ENCODE measurements at places on chromosomes 11 and 22.

GRCh38 chr11:128796270-128796669 is 70.8 kb downstream of the KCNJ1 start:
- no peak for DNase-seq

DNA sequence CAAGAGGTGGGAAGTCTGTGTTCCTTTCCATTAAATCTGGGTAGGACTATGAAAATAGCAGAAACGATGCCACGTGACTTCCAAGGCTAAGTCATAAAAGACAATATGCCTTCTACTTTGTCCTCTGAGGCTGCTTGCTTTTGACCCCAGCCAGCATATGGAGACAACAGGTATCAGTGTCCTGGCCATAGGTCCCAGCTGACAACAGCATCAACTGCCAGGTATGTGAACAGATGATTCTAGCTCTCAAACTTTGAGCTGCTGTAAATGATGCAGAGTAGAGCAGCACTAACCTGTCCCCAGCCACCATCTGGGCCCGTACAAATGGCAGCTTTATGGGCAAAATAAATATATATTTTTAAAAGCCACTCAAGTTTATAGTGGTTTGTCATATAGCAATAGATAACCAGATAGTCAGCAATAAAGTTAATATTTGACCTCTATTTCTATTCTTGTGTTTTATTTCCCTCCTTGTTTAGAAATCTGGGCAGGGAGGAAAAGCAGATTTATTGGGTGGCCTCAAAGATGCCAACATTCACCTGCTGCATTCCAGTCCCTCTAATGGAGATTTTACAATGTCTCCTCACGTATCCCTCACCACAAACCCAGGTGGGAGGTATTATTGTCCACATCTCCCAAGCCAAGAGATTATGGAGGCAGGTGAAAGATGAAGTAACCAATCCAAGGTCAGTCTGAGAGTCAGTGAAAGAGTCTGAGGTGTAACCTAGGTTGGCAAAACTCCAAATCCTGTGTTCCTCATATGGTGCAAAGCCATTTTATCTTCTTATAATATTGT is 209.6 kb upstream of the LARGE1 start:
- DNase-seq, result no peak

DNA sequence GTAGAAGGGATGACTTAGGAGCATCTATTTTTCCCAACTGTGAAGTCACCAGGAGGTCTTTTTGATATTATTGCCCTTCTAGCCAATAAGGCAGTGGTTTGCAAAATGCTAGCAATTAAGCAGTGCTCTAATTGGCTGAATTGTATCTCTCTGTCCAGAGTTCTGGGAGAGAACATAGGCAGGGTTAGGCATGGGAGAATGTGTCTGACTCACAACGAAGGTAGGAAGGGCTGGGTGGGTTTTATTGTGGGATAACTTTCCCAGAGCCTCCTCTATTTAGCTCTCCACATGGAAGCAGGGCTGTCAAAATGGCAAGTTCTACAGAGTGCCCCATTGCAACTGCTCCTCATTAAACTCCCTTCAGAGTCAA is 415.9 kb upstream of the CADM1 start:
- DNase-seq, result no peak

GRCh38 chr11:79332017-79332416 is 108.8 kb downstream of the TENM4 start:
- DNase-seq, result no peak

DNA sequence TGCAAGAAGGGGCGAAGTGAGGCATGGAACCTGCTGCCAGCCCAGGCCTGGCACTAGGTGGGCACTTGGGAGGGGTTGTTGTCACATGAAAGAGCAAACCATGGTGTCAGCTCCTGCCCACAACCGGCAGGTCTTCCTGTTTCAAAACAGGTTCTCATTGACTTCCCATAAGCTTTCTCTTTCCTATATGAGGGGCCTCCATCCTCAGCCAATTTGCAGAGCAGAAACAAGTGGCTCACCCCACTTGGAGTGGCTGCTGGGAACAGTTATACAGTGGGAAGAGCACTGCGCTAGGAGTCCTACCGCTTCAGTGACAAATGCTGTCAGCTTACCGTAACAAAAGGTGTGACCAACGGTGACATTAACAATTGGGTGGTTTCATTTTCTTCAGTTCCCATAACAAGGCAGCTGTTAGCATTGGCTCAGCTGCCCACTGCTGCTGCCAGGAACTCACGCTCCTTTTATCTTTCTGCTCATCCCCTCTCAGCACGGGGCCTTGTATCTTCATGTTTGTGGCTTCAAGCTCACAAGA is 10.2 kb upstream of the SSTR3 start:
- DNase-seq, result no peak

All from HCT116 (cell line).